EH (cell line): ENCODE measurements at places on chromosomes 3 and 15.

GRCh38 chr3:195125646-195126045 lies 145.3 kb downstream of the XXYLT1 start:
- no peak for DNase-seq

GRCh38 chr15:62854420-62855084 lies 188.0 kb upstream of the TPM1 start:
- no peak for DNase-seq

DNA sequence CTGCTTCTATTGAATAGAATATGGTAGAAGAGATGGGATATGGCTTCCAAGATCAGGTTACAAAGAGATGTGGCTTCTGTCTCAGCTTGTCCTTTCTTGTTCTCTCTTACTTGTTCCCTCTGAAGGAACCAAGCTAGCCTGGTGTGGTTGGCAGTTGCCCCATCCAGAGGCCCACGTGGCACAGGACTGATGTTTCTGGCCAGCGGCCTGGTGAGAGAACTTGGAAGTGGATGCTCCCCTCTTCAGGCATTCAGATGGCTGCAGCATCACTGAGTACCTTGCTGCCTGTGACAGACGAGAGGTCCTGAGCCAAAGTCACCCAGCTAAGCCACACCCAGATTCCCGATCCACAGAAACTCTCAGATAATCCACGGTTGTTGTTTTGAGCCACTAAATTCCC lies 183.6 kb downstream of the NSMCE3 start:
- no peak for DNase-seq

GRCh38 chr3:29186131-29186599 lies 94.7 kb upstream of the RBMS3 start:
- DNase-seq, result peak; percentile 99

- DNase-seq, result no peak
These were observed 204.9 kb downstream of the TNIK start for GRCh38 chr3:171255236-171255806.

- no peak for DNase-seq
These were observed 9.8 kb downstream of the SYNM start for GRCh38 chr15:99114511-99115299.

DNA sequence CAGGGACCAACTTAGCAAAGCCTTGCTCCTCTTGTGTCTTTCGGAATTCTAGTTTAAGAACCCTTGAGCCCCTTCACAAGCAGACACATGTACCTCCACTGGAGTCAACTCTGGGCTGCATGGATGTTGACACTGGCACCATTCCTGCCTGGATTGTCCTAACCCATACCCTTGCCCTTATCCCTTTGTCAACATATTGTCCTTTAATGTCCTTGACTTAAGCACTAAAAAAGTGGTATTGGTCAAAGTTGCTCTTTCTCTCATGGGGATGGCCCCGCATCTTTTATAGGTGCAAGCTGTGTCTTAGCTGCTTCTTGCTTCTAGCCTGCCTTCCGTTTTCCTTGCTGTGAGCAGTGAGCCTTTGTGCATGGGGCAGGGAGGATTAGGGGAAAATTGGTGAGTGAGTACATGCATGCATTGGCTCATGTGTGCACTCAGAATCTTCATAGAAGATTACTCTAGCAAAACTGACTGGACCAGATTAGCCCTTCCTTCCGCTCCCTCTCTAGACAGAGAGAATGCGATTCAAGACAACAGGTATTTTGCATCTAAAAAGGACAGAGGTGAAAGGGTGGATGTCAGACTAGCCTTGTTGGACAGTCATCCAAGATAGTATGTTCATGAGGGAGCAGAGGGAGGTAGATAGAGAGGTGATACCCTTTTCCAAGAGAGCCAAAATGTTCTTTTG lies 42.4 kb downstream of the TGFBR2 start:
- DNase-seq, result no peak

- no peak for DNase-seq
These were observed 6.5 kb upstream of the MINDY4B start for GRCh38 chr3:150911771-150912170.

- DNase-seq, result peak; percentile 9
These were observed 211.9 kb upstream of the GOLGA6L4 start for GRCh38 chr15:84023636-84024035.

DNA sequence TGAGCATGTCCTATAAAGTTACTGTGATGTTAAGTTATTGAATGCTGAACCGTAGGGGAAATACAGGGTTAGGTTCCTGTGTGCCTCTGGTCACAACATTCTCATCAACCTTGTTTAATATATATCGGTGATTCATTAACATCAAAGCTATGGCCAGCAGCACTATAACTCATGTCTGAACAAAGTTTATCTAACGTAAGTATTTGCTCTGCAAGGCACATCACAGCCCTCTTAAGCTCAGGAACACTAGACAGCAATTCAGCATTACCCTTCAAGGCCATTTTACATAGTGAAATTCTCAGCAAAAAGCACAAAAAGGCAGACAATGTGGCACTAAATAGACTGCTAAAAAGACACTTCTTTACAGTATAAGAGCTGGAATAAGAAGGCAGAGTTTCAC lies 48.2 kb upstream of the FNDC3B start:
- DNase-seq, result no peak

- DNase-seq, result no peak
These were observed 386.9 kb downstream of the PDCD6IP start for GRCh38 chr3:34185301-34185700.

- peak; percentile 11 for DNase-seq
These were observed 66.4 kb upstream of the GOLIM4 start for GRCh38 chr3:168162172-168162571.

- no peak for DNase-seq
These were observed 47.5 kb upstream of the RNF7 start for GRCh38 chr3:141690431-141691072.

DNA sequence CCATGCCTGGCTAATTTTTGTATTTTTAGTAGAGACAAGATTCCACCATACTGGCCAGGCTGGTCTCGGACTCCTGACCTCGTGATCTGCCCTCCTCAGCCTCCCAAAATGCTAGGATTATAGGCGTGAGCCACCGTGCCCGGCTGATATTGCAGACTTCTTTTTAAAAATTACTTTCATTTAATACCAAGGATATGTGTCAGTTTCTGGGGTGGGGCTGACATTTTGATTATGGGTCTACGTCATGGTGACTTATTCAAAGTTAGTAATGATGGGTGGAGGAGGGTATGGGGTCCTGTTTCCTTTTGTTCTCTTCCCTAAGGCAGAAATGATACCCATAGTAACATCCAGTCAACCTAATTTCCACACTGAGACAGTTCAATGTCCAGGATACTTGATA lies 34.7 kb downstream of the GBE1 start:
- peak; percentile 77 for DNase-seq

DNA sequence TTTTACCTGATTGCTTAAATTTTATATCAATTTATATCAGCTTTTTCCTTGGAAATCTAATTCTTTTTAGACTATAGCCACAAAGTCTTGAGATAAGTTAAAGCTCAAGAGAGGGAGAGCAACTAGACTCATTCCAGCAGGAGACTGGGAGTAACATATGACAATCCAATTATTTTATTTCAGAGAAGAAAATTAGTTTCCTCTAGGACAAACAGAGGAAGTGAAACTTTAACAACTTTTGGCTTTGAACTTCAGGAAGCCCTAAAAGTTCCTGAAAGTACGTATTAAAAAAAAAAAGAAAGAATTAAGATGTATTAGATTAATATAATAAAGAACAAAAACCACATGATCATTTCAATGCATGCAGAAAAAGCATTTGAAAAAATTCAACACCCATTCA lies 13.9 kb upstream of the UBE2E2 start:
- DNase-seq, result no peak

GRCh38 chr3:183306798-183307671 lies 54.0 kb downstream of the B3GNT5 start:
- peak; percentile 32 for DNase-seq

DNA sequence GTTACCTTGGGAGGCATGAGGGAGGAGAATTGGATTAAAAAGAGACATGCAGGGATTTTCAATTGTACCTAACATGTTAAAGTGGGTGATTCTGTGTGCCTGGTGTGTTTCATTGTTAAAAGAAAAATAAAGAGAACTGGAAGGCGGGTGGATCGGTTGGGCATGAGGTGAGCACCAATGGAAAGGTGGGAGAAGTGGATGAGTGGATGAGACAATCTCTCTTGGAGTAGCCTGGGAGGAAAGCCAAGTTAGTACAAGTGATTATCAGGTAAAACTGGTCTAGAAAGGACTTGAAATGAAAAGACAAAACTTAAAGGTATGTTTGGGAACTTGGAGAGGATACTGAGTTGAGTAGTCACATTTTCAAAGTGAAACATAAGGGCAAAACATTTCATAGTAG lies 12.1 kb downstream of the VEPH1 start:
- no peak for DNase-seq

DNA sequence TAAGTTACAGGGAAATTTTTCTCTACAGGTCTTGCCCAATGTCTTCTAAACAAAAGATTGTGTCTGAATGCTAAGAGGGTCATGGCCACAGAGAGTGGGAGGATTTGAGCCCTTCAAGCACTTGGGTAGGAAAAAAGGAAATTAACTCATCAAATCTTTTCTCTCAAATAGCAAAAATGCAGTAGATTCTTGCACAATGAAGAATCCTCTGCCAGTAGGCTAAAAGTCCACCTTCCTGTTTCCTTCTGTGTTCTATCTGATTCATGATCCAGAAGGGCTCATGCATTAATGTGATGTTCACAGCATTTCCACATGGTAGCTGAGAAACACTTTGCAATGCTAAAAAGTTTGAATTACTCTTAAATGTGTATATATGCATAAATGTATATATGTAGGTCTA lies 177.1 kb downstream of the CD47 start:
- peak; percentile 11 for DNase-seq

DNA sequence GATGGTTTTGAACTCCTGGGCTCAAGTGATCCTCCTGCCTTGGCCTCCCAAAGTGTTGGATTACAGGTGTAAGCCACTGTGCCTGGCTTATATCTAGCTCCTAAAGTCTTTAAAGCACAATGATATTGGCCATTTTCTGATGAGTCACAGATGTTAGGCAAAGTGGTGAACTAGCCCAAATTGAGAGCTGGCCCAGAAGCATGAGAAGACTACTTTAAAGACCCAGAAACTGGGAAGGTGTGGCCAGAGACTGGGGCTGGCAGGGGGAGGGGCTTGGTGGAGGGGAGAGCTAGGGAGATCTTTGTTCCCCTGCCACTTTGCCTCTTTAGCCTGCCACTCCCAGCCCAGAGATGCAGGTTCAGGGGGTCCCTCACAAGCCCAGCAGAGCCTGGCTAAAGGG lies 21.6 kb downstream of the CHRNA3 start:
- DNase-seq, result no peak

DNA sequence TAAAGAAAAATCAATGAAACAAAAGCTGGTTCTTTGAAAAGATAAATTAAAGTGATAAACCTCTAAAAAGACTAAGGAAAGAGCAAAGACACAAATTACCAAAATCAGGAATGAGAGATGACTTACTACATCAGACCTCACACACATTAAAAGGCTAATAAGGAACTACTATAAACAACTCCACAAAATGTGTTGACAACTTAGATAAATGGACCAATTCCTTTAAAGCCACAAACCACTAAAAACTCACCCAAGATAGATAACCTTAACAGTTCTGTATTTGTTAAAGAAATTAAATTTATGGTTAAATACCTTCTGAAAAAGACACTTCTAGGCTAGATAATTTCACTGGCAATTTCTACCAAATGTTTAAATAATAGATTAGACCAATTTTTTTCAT lies 170.4 kb downstream of the SMAD6 start:
- peak; percentile 55 for DNase-seq

- peak; percentile 20 for DNase-seq
These were observed 71.0 kb downstream of the SETD5 start for GRCh38 chr3:9468460-9468859.

- DNase-seq, result no peak
These were observed 77.1 kb downstream of the SEMA6D start for GRCh38 chr15:47794252-47794914.

GRCh38 chr15:36365963-36366362 lies 213.5 kb upstream of the CDIN1 start:
- DNase-seq, result peak; percentile 24

- DNase-seq, result no peak
These were observed 16.7 kb downstream of the CACNA2D3 start for GRCh38 chr3:54138937-54139547.

DNA sequence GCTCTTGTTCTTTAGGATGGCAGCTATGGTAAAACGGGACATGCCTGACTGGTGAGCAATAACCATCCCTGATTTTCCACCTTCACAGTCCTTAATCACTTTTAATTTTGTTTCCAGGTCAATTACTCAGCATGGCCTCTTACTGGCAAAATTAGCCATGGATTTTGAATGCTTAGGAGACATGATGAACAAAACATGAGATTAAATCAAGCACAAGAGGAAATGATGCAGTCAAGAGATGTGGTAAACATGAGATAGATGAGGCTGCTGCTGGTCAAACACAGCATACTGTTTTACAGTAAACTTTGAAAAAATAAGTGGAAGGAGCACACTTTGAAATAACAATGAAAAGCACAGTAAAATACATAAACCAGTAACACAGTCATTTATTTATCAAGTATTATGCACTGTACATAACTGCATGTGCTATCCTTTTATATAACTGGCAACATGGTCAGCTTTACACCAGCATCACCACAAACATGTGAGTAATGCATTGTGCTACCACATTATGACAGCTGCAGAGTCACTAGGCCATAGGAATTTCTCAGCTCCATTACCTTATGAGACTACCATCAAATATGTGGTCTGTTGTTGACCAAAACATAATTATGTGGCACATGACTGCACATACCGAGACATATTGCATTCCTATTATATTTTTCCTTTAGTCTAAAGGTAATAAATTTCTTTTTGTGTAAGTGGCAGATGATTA lies 30.1 kb upstream of the ZNF502 start:
- peak; percentile 54 for DNase-seq

DNA sequence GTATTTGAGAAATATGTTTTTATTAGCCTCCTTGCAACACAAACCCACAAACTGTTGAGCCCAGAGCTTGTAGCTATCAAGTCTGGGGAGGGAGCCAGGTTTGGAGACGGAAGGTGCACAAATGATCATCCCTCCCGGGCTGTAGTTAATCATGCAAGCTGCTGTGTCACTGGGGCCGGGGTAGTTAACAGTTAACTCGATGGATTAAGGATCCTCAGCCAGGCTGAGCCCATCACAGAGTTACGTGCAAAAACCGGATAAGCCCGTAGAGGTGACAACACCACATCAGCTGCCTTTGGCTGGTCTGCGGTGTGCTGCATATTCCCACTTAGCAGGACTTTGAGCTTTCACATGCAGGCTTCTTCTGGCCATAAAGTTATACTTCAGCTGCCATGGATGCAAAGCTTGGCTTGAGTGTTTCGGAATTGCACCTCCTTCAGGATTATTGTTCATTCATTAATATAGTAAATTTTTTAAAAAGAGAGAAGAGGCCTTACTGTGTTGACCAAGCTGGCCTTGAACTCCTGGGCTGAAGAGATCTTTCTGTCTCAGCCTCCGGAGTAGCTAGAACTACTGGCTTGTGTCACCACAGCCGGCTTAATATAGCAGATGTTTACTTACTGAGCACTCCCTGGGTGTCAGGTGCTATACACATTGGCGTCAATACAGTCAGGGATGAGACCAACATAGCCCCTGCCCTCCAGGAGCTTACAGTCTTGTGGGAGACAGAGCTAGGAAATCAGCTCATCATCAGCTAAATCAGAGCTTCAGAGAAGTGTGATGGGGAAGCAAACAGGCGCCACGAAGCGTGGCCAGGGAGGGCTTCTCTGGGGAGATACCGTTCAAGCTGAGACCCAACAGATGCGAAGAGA lies 226.8 kb upstream of the BHLHE40 start:
- DNase-seq, result peak; percentile 54
